ENCODE measurements at places on chromosomes 1 and 21.
A peak's percentile ranks its signal among the peaks of the same experiment; 100 is the strongest.

- no peak for DNase-seq
Measured at GRCh38 chr1:193458628-193459027, 272.2 kb upstream of the B3GALT2 start.

- DNase-seq, result no peak
Measured at GRCh38 chr1:192581131-192581927, 5.8 kb downstream of the RGS1 start.

DNA sequence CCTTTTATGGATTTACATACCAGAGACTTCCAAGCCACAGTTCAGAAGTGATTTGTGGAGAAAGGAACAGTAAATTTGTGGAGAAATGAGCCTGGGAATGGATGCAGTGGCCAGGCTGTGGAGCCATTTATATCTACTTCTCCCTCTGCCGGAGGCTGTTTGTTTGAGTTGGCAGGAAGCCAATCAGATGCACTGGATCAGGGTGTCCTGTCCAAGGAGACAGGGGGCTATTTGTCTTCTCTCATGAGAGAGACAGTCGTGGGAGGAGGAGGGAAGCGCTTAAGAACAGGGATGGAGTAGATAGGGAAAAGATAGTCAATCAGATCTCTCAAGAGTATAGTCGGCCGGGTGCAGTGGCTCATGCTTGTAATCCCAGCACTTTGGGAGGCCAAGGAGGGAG is 2.8 kb upstream of the HAPLN2 start:
- no peak for DNase-seq

DNA sequence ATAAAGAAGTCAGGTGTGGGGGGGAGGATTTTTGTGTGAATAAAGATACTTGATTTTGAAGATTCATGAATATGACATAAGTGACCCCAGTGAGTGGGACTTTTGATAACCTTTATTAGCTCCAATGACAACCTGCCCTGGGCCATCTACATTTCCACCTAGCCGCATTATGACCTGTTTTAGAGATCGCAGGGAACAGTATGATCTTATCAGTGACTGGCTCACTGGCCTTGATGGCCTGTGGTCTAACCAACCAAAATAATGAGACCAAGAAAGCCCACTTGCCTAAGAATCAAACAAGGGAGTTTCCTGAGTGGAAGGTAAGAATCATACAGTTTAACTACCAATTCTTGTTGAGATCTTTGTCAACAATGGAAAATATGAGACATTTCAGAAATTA is 1.8 kb downstream of the ELAPOR1 start:
- DNase-seq, result no peak

- DNase-seq, result no peak
Measured at GRCh38 chr1:112925015-112925414, 31.0 kb downstream of the SLC16A1 start.

GRCh38 chr1:22545141-22545540 is 18.1 kb upstream of the EPHA8 start:
- DNase-seq, result no peak

- no peak for DNase-seq
Measured at GRCh38 chr1:110310300-110310699, 28.9 kb upstream of the RBM15 start.

- peak; percentile 58 for DNase-seq
Measured at GRCh38 chr1:159854116-159854692, 8.3 kb downstream of the VSIG8 start.

DNA sequence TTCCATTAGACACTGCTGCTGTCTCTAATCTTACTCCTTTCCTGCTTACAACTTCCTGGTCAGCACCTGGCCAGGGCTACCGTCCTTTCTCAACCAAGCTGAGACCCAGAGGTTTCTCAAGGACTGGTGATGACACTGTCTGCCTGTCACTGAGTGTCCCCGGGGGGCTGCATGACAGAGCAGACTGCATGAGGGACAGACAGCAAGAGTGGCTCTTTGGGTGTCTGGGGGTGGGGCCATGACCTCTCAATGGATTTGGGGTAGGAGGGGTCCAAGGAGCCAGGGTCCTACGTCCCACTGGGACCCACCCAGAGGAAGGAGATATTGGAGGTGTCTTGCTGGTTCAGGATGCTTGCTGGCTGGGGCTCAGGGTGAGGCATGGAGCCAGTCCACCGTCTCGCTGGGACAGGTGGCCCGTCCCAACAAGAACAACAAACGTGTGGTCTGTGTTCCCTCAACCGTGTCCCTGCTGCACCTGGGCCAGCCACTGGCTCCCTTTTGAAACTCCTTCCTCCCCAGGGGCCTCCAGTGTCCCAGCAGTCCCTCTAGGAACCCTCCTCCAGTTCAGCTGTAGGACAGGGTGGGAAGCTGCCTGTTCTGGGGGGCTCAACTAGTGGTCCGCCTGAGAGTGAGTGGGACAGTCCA is 344.6 kb upstream of the AJAP1 start:
- no peak for DNase-seq

GRCh38 chr1:156021093-156021428 is 310 bp upstream of the SSR2 start:
- no peak for DNase-seq

DNA sequence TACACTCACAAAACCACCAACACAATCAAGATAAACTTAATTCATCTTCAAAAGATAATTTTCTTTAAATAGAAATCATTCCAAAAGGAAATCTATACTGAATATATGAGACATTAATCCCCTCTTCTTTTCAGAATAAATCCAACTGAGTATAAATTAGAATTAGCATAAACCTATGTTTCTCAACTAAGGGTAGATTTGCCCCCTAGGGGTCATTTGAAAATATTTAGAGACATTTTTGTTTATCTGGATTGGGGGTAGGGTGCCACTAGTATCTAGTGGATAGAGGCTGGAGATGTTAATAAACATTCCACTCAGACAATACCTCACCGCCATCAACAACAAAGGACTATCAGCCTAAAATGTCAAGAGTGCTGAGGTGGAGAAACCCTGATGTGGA is 6.5 kb upstream of the TNFSF4 start:
- no peak for DNase-seq

DNA sequence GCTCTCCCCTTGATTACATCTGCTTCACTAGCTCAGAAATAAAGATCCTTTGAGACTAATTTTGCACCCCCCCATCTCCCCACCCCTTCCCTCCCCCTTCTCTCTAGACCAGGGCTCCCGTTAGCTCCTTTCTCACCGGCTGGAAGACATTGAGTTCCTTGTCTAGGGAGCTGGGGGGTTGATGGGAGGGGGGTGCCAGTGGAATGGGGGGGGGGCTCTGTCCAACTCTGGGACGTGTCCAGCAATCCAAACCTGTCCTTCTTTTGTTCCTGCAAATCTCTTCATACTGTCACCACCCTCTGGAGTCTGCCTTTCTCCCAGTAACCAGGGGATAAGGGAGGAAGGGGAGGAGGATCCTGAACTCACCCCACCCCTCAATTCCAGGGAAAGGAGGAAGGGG is 61.9 kb downstream of the RHBG start:
- no peak for DNase-seq

DNA sequence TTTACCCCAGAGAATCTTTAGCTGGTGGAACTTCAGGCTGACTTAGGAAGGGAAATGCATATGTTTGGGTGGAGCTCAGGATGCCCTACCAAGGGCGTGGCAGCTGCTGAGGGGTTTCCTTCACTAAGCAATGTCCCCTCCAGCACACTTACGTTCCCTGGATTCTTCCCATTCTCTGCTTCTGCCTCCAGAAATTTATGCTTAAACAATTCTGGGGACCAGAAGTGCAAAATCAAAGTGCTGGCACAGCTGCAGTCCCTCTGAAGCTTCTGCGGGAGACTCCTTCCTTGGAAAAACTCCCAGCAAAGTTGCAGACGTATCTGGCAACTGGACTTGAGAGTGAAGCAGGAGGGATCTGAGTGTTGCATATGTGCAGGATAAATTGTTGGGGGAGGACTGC is 402.8 kb downstream of the PCP4 start:
- DNase-seq, result no peak

DNA sequence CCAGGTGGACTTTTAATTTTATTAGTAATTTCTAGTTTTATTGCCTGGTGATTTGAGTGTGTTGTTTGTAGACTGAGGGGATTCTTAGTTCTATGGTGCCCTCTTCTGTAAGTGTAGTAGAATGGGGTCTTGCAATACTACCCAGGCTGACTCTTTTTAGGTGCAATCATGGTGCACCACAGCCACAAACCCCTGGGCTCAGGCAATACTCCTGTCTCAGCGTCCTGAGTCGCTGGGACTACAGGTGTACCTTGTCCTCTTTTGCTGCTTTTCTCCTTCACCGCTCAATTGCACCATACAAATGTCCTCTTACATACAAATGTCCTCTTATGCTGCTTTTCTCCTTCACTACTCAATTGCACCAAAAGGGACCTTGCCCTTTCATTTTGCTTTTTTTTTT is 43.1 kb downstream of the SCP2 start:
- no peak for DNase-seq

DNA sequence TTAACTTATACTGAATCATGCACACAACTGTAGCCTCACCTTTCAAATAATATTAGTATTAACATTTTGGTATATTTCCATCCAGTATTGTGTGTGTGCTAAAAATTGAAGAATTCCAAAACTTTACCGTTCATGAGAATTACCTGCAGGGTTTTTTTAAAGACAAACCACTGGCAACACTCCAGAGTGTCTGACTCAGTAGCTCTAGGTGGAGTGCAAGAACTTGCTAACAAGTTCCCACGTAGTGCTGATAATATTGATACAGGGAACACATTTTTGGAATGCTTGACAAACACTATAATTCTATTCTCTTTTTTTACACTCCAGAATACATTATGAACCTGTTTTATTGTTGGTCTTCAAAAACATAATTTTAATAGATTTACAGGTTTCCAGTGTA is 27.7 kb upstream of the SLC5A9 start:
- DNase-seq, result no peak

- no peak for DNase-seq
Measured at GRCh38 chr1:152718238-152718637, 10.3 kb downstream of the LCE4A start.

GRCh38 chr1:178541379-178541778 is 28.5 kb downstream of the TEX35 start:
- DNase-seq, result no peak

GRCh38 chr1:107875689-107876088 is 89.3 kb downstream of the VAV3 start:
- no peak for DNase-seq

DNA sequence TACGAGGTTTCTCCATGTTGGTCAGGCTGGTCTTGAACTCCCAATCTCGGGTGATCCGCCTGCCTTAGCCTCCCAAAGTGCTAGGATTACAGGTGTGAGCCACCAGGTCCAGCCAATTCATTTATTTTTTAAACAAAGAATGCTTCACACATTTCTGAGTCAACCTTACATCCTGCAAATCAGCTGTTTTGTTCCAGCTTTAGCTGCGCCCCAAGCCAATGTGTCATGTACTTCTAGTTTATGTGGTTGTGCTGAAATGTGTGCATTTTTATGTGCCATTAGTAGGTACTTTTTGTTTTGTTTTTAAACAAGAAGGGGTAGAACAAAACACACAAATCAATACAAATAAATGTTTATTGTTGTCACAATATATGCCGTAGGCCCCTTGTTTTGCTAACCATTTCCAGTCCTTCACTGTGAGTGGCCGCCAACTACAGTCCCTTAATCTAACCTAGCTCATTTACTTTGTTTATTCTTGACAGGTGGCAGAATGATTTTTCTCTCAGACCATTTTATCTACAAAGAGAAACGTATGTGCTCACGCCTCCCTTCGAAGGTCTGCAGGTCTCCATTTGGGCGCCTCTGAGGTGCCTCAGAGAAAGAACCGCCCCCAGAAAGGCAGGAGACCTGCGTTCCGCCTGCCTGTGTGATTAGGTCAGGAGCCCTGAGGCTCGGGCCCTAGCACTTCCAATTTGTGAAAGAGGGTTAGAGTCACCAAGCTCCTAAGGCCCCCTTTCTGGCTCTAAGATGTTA is 2.8 kb upstream of the CASQ2 start:
- no peak for DNase-seq

- no peak for DNase-seq
Measured at GRCh38 chr1:152577168-152577567, 3.1 kb downstream of the LCE3D start.

- no peak for DNase-seq
Measured at GRCh38 chr1:111903148-111903870, 86.2 kb downstream of the KCND3 start.

DNA sequence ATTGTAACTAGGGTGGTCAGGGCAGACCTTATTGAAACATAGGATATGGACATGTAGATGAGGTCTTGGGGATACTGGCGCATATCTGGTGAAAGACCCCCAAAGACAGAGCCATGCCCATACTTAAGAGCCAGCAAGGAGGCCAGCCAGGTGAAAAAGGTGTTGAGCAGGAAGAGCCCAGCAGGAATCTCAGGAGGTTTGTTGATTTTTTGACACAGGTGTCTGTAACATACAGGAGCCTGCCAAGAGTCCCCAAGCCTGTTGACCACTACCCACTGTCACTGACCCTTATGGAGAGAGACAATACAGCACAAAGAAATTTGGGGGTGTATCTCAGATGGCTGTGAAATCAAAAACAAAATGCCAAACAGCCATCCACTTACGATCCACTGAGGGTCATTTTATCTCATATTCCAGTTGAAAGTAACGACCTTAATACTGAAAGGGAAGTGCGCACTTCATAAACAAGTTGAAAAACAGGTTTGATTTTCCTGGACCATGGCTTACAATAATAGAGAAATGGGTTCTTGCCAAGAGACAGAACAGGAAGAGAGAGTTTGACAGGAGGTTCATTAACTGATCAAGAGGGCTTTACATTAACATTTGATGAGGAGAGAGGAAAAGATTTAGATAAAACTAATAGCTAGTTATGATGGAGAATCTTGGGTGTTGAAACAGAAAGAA is 163.6 kb downstream of the GLUL start:
- DNase-seq, result no peak

GRCh38 chr1:211639475-211640300 is 35.7 kb downstream of the NEK2 start:
- no peak for DNase-seq

GRCh38 chr1:211734359-211734758 is 58.9 kb upstream of the NEK2 start:
- DNase-seq, result no peak

GRCh38 chr1:5098981-5099385 is 444.6 kb downstream of the AJAP1 start:
- no peak for DNase-seq

DNA sequence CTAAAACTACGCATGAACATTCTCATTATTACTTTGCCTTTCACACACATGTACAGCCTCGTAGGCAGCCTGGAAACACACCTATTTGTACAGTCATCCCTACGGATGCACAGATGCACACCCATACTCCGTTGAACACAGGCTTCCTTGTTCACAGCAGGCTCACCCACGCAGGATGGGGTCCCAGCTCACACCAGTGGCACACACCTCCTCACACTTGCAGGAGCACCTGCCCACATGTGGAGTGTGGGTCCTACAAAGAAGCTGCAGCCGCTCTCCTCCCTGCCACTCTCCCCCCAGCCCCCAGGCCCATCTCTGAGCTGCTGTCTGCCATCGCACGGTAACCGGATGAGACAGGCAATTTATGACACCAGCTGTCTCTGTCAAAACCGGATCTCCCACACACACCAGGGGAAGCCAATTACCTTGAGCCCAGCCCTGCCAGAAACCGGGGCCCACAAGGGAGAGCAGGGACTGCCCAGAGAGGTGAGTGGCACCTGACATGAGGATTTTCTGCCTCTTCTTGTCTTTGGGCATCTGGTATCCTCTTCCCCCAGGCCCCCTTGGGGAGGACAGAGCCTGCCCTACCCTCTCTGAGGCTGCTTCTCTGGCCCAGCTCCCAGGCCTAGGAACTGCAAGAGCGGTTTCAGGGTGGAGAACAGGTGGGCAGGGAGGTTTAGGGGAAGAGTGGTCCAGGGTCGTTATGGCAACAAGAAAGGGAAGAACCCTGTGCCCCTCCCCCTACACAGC is 175.4 kb downstream of the IGSF21 start:
- no peak for DNase-seq

Measured in ecto neural progenitor cell (in vitro differentiated cells).